ENCODE measurements at places on chromosomes 1 and 21.

DNA sequence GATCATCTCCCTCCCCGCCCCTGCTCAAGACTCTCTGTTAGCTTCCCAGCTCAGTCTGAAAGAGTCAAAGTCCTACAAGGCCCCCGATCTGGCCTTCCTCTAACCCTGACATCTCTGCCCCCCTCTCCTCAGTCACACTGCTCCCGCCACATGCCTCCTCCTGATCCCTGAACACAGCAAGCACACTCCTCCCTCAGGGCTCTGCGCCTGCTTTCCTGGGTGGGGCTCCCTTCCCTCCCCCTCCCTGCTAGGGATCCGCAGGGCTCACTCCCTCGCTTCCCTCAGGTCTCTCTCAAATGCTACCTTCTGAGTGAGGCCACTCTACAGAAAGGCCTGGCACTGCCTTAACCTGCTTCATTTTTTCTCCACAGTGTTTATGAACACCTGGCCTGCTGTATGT is 5.7 kb upstream of the GALE start:
- no peak for DNase-seq

GRCh38 chr1:68973459-68974244 is 476.8 kb upstream of the DEPDC1 start:
- no peak for DNase-seq

GRCh38 chr1:107057197-107058133 is 991 bp downstream of the PRMT6 start:
- peak; percentile 66 for DNase-seq

DNA sequence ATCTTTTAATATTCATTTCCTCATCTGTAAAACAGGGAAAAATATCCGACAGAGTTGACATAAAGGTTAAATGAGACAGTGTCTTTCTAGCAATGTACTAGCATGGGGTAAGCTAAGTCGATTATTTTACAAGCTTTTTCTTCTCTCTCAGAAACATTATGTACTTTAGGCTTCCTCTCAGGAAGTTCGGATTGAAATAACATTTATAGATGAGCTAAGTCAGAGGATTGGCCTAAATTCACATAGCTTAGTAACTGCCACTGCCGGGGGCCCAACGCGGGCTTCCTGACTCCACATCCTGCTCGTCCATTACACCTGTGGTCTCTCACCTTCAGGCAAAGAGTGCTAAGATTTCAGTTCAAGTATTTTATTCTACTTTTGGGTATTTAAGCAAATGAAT is 462.3 kb upstream of the NFIA start:
- no peak for DNase-seq

DNA sequence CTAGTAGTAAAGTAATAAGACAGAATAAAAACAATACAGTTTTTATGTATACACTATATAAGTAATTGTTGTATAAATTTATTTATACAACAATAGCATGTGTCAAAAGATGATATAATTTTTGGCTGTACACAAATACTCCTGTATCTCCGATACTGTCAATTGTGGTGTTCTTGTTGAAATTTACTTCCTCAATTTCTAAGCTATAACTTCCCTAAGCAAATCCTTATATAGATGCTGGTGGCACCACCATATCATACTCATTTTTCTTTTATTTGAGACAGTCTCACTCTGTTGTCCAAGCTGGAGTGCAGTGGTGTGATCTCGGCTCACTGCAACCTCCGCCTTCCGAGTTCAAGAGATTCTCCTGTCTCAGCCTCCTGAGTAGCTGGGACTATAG is 141.0 kb upstream of the HP1BP3 start:
- DNase-seq = no peak
